ENCODE measurements at places on chromosomes 13 and 19.

- DNase-seq: no peak
These were observed at the start of gene C5AR1 for GRCh38 chr19:47309608-47310007. Gene C5AR1 (plus strand): TSS chr19:47309861. CDS start chr19:47309896, 35 bp downstream.

DNA sequence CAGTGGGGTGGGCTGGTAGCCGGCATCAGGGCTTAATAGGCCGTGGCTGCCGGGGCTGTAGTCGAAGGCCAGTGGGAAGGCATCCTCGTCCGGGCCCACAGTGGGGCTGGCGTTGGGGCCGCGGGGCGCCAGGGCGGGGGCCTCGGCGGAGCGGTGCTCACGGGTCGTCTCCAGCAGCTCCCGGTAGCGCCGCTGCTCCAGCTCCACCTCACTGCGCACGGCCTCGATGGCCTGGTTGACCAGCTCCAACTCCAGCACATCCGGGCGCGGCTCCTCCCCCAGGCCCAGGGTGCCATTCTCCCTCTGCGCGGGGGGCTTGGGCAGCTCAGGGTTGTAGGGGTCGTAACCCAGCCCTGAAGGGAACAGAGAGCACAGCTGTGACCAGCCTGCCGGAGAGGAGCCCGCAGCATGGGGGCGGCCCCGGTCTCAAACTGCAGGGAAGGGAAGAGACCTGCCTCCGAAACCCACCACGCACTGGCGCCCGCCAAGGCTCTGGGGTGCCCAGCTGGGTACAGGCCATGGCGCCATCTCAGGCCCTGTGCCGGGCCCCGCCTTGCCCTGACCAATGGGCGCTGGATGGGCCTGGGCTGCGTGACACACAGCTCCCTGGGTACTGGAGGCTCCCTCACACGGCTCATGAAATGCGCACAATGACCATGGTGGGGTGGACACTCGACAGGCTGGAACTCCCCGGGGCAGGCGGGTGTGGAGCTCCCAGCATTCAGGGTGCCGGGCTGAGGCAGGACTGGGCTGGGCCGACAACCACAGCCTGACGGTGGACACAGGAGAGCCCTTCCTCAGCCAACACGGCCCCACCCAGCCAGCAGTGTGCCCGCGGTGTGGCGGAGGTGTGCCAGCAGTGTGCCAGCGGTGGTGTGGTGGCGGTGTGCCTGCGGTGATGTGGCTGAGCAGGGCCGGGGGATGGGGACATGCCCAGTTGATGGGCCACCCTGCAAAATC, 16.5 kb upstream of the ATP8B3 start:
- no peak for DNase-seq

DNA sequence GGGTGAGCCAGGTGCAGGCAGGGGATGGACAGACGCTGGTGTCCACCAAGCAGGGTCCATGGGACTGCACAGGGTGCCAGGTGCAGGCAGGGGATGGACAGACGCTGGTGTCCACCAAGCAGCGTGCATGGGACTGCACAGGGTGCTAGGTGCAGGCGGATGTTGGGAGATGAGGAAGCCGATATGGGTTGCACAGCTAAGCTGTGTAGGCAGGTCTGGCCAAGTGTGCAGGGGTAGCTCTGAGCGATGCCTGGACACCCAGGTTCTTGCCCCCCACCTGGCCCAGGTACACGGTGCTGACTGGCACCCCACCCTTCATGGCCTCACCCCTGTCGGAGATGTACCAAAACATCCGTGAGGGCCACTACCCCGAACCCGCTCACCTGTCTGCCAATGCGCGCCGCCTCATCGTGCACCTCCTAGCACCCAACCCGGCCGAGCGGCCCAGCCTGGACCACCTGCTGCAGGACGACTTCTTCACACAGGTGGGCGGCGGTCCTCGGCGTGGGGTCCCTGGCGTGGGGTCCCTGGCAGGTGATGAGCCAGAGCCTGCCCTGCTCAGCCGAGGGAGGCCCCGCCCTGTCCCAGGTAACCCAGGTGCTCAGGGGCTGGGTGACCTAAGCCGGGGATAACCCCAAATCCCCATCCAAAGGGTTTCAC, 3.9 kb downstream of the PLK5 start:
- no peak for DNase-seq

GRCh38 chr19:29795461-29796172, 16.2 kb upstream of the CCNE1 start:
- DNase-seq: no peak

DNA sequence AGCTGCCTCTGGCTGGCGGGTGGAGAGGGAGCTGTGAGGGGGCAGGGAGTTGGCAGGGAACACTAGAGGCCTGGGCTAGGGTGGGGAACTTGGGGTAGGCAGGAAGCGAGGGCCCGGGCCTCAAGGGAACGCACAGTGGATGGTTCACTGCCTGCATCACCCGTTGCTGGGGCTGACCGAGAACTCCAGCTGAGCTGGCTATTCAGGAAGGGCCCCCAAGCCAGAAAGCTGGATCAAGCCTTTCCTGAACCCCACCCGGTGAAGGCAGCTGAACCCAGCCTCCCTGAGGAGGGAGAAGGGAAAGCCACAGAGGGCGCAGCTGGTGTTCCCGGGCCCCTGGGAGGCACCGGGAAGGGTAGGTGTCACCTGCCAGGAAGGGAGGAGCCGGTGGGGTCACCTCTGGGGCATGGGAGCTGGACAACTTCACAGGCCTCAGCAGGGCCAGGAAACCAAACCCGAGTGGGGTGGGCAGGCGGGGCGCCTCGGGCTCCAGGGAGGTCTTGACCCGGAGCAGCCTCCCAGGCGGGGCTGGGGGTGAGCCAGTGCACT, 13.9 kb downstream of the PALM start:
- DNase-seq: no peak

DNA sequence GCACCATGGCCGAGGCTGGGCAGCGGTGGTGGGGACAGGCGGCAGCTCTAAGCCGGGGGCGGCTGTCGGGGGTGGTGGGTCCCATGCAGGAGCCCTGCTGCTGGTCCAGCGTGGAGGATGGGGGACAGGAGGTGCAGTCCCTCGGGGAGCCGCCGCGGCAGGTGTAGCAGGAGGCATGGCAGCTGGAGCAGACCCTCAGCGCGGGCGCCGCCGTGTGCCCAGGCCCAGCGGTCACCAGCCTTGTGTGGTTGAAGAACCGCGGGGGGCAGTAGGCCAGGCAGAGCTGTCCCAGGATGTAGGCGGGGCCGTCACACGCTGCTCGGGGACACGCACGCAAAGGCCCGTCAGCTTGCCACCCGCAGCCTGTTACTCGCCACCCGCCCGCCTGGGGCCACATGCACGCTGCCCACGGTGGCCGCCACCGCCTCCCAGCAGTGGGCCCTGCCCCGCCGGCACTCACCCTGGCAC, 2.9 kb upstream of the C19orf25 start:
- DNase-seq: no peak

- DNase-seq: no peak
These were observed 10.4 kb downstream of the PNMA8A start for GRCh38 chr19:46460981-46461380.

- no peak for DNase-seq
These were observed 116.4 kb downstream of the TM9SF2 start for GRCh38 chr13:99617474-99618255.

GRCh38 chr19:5338656-5339197, 1.9 kb downstream of the PTPRS start:
- no peak for DNase-seq

GRCh38 chr13:33319859-33320258, 34.3 kb upstream of the STARD13 start:
- DNase-seq: no peak

DNA sequence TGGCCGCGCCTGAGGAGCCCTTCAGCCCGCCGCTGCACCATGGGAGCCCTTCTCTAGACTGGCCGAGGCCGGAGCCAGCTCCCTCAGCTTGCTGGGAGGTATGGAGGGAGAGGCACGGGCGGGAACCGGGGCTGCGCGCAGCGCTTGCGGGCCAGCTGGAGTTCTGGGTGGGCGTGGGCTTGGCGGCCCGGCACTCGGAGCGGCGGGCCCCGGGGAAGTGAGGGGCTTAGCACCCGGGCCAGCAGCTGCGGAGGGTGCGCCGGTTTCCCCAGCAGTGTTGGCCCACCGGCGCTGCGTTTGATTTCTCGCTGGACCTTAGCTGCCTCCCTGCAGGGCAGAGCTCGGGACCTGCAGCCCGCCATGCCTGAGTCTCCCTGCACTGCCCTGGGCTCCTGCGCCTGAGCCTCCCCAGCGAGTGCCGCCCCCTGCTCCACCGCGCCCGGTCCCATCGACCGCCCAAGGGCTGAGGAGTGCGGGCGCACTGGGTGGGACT, 1890.0 kb upstream of the PCDH20 start:
- no peak for DNase-seq

GRCh38 chr19:2083174-2083854, 12.8 kb downstream of the MOB3A start:
- DNase-seq: peak; percentile 61

DNA sequence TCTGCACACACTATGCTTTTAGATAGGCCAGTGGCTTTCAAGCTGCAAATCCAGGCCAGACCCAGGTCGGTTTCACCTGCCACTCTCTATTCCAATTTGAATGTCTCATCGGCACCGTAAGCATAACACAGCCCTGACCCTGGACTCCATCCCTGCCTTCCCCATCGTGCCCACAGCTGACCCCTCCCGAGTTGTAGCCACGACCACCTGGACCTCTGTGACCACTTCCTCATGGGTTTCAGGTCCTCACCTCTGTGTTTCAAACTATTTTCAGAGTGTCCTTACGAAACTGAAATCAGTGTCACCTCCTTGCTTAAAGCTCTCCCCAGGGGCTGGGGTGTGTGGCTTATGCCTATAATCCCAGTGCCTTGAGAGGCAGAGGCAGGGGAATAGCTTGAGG, 9.0 kb upstream of the HSH2D start:
- no peak for DNase-seq
